ENCODE measurements at places on chromosomes 5 and 9.

DNA sequence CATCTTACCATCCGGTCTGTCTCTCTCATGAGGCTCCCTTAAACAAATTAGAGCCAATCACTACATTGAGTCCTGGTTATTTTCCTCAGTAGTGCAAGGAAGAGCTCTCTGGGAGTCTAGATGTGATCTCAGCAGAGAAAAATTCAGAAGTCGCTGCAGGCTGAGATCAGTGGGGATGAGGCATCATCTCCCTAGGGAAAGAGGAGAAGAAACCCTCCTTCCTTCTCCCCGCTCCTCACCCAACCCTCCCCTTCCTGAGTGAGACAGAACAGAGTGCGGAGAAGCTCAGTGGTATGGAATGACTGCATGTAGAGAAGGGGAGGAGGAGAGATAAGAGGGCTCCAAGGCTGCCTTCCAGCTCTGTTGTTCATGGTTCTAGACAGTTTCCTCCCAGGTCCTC, 80.5 kb downstream of the PAPPA start:
- no peak for DNase-seq

- DNase-seq: no peak
Observed at GRCh38 chr5:135116160-135116561, 82.1 kb upstream of the PITX1 start.

- DNase-seq: no peak
Observed at GRCh38 chr5:168089201-168089887, 202.1 kb upstream of the WWC1 start.

GRCh38 chr5:147876626-147877025, 1.9 kb upstream of the SCGB3A2 start:
- DNase-seq: no peak

GRCh38 chr5:157214861-157215513, 34.3 kb downstream of the ITK start:
- no peak for DNase-seq

GRCh38 chr9:5563417-5563815, 53.1 kb downstream of the PDCD1LG2 start:
- no peak for DNase-seq

DNA sequence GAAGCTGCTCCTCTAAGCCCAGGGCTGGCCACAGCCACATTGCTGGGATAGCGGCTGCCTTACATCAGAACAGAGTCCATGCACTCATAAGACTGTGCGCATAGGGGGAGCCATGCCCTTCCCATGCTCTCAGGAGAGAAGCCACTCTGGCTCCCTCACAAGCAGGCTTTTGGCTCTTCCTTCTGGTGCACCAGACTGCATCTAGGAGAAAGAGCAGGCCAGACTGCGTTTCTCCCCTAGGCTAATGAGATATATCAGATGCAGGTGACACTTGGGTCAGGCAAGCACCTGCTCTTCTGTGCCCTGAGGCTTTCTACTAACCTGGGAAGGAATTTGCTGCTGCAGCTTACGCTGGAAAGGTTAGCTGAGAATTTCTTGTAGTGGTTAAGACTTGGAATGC, 43.2 kb upstream of the BRINP1 start:
- DNase-seq: no peak

GRCh38 chr9:112861638-112862555, 28.8 kb downstream of the SLC46A2 start:
- no peak for DNase-seq

GRCh38 chr9:19378164-19378563, 1.9 kb downstream of the RPS6 start:
- DNase-seq: no peak

GRCh38 chr9:110908894-110909293, 129.4 kb downstream of the LPAR1 start:
- DNase-seq: no peak

DNA sequence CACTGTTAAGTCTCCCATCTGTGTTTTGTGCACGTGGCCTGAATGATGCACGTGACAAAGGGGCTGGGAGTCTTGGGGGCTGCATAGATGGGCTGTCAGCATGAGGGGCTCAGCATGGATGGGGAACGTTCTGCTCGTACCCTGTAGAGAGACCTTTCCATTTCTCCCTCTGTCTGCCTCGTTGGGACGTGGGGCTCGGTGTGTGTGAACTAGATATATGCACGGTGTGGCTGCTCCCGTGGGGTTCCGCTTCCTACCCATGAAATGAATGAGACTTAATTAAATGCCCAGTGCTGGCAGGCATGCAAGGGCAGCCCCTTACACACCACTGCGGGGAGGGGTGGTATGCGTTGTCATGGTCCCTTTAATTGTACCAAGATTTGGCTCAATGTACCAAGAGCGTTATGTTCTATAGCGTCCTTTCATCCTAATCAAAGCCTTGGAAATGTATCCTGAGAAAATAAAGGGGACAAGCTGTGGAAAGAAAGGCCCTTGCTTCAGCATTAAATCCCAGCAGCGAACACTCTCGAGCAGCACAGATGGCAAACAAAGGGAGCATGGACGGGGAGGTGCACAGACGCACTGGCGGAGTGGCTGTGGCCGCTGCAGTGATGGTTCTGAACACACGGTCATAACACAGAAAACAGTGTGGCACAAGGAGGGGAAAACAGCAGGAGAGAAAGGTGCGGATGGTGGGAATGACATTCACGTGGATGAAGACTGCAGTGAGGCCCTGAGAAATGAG, 66.8 kb downstream of the RASGEF1C start:
- no peak for DNase-seq

DNA sequence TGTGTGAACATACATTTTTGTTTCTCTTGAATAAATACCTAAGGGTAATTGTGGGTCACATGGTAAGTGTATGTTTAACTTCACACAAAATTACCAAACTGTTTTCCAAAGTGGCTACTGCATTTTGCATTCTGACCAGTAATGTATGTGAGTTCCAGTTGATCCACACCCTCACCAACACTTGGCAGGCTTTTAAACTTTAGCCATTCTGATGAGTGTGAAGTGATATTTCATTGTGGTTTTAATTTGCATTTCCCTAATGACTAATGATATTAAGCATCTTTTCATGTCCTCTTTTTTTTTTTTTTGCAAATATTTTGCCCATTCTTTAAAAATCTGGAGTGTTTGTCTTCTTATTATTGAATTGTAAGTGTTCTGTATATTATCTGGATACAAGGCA, 53.5 kb upstream of the MAST4 start:
- no peak for DNase-seq

DNA sequence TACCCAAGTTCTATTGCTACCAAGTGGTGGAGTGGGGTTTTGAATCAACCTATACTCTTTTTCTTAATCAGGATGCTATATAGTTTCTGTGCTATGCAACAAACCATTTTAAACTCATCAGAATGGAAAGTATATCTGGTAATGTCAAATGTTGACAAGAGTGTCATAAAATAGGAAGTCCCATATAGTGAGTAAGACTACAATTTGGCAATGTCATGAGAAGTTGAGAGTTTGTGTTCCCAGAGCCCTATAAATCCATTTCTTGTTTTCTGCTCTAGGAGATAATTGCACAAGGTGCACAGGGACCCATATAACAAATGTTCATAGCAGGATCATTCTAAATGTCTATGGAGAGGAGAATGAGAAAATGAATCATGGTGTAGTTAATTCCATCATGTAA, 109.8 kb upstream of the TXNDC8 start:
- no peak for DNase-seq

GRCh38 chr5:169914766-169915165, 65.5 kb downstream of the INSYN2B start:
- DNase-seq: no peak

GRCh38 chr9:87309236-87309635, 188.4 kb upstream of the DAPK1 start:
- no peak for DNase-seq

- DNase-seq: no peak
Observed at GRCh38 chr9:130196643-130197042, 24.4 kb downstream of the NCS1 start.

GRCh38 chr9:88754886-88755285, 219.9 kb downstream of the NXNL2 start:
- DNase-seq: no peak

DNA sequence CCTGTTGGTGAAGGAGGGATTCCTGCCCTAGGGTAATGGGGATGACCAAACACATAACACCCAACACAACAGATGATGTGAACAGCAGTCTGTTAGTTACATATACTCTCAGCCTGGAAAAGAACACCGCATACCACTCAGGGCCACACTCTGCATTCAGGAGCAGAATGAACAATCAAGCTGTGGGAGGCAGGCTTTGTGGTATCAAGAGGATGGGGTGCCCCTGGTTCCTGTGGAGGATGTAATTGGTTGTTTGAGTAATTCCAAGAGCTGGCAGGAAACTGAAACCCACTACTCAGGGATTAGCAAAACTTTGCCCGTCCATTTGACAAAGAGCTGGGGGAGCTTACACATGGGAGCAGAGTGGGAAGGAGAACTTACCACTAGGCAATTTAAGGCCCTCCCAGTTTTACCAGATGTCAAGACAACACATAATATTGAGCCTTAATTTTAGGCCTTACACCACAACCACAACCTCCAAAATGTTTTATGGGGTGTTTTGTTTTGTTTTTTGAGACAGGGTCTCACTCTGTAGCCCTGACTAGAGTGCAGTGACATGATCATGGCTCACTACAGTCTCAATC, 15.6 kb upstream of the PRKAA1 start:
- no peak for DNase-seq

DNA sequence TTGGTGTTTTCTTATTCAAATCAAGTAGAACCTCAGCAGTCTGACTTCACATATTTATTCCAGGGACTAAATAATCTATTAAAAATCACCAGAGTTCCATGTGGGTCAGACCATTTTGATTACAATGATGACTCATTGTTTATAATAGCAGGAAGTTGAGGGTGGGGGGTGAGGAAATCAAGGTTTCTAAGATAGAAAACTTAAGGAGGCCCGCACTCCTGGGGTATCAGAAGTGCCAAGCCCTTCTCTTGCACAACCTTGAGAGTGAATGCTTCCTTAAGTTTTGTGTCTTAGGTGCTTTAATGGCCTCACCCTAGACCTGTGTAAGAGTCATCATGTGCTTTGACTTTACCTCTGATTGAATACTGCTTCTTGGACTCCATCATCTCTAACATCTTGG, 31.9 kb upstream of the NPR3 start:
- no peak for DNase-seq

GRCh38 chr5:152193391-152194107, 211.5 kb downstream of the NMUR2 start:
- no peak for DNase-seq

- DNase-seq: no peak
Observed at GRCh38 chr9:133986774-133987445, 5.2 kb downstream of the VAV2 start.

DNA sequence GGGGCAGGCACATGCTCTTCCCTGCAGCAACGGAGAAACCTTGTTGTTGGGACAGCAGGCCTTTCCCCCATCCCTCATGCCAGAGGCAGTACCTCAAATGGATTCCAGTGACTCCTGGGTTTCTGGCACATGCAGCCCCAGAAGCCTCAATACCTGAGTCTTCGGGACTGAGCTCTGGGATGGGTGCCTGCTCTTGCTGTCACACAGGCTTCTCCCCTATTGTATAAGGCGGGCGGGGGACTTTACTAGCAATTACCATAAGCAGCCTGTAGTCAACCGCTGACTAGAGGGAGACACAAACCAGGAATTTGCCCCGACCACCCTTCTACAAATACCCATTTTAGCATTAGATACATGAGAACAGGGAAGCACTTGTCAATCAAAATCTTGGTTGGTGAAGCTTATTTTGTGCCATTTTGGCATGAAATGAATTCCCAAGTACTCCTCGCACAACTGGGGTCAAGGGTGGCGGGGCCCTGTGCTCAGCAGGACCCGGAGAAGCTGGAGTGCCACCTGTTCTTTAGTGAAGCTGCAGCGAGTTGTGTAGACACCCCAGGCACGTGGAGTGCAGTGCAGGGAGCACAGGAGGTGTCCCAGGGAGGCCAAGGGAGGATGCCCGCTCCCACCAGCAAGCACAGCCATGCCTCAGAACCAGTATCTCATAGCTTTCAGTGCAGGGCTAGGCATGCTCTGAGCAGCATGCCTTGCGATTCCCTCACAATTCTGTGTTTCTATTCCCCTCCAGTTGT, 21.2 kb downstream of the S1PR3 start:
- DNase-seq: no peak

GRCh38 chr5:32173267-32174010, 680 bp downstream of the GOLPH3 start:
- no peak for DNase-seq

DNA sequence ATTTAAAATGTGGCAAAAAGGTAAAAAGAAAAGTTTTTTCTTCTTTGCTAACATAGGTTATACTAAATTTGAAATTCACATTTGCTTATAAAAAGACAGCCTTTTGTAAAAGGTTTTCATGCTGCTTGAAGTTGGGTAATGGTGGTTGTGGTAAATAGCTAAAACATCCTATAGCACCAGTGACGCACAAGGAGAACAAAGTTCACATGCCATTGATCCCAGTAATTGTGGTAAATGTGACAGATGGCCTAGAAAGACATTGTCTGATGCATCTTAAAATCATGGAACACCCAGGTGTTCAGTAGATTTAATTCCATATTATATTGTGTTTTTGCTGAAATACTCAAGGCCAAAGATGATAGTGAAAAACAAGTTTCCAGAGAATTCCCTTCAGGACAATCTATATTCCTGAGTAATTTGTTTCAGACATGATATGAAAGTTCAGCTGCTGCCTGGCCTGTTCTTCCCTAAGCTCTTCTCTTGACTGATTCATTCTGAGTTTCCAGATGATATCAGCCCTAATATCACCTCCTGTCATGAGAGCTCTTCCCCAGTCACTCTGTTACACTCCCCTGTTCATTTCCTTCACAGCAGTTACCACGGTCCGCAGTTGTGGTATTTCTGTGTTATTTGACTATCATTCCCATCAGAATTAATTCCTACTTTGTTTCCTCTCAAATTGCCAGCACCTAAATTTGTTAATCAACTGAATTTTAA, 4.6 kb upstream of the FBXL17 start:
- no peak for DNase-seq

GRCh38 chr5:93909356-93909755, 168.0 kb upstream of the POU5F2 start:
- no peak for DNase-seq

GRCh38 chr5:133333326-133334150, 278.8 kb downstream of the FSTL4 start:
- DNase-seq: no peak

DNA sequence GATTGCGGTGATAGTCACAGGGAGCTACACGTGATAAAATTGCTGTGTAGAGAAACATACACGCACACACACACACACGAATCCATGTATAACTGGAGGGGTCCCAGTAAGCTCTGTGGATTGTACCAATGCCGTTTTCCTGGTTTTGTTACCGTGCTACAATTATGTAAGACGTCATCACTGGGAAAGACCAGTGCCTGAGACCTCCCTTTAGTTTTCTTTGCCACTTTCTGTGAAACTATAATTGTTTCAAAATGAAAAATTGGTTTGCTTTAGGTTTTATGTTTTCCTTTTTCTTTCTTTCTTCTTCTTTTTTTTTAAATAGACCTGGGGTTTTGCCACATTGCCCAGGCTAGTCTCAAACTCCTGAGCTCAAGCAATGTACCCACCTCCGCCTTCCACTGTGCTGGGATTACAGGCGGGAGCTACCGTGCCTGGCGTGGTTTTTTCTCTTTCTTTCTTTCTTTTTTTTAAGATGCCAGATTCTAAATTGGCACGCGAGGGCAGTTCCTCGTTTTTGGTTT, 21.3 kb downstream of the OR2V2 start:
- DNase-seq: no peak

GRCh38 chr5:90134892-90135291, 274.7 kb downstream of the CETN3 start:
- DNase-seq: no peak
